ENCODE measurements at places on chromosomes 3 and 15.

GRCh38 chr15:41941644-41942415, 30.5 kb downstream of the EHD4 start:
- no peak for DNase-seq

DNA sequence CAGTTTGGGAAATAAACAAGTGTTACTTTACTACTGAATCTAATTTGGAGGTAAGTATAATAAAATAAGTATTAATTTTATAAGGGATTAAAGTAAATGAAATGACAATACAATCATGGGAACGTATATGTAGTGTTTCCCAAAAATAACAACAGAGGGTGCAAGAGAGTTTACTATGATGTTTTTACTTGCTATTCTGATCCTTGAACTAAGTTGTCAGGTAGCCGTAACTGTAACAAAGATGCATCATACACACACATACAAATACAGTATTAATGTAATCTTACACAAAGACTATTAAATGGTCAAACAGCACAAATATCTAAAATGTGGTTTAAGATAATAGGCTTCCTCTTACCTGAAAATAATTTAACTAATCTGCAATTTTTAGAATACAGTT, 311.4 kb downstream of the TBC1D5 start:
- DNase-seq = no peak

DNA sequence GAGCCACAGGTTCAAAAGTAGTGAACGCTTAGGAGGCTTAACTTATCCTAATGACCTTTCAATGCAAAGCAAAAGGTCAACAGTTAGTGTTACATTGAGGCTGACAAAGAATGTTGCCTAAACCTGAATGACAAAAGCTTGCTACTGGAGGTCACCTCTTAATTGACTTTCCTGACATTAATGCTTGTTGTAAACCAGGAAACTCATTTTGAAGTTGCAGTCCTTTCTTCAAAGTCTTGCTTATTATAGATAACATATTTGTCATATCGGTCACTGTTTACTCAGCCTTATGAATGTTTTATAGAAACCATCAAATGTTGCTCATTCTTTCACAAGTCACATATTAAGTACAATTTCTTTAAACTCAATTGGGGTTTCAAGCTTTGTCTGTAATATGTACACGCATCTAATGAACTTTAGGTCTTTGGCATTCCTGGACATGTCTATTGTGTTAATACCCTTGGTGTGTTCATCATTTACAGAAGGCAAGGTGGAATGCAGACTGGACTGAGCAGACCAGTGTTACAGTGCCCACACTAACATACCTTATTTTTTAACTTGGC, 488.2 kb upstream of the NECTIN3 start:
- no peak for DNase-seq

DNA sequence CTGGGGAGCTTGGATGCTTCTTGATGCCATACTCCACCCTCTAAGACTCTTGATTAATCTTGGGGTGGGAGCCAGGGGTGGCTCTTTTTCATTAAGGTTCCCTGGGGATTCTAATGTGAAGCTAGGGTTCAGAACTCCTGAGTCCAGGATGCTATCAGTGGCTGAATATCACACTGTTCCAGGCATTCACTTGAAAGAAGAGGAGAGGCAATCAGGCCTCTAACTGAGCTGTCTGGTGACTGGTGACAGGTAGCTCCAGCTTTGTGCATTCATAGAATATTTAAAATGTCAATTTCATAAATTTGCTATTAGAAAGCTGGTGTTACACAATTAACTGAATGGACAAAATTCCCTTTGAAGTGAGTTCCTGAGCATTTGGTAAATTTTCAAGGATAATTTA, 139.0 kb downstream of the CHDH start:
- DNase-seq = no peak

GRCh38 chr3:65196663-65197062, 508.9 kb upstream of the ADAMTS9 start:
- DNase-seq = no peak

GRCh38 chr3:114626751-114627150, 332.9 kb downstream of the TIGIT start:
- DNase-seq = no peak

GRCh38 chr3:24359645-24360462, 134.8 kb downstream of the THRB start:
- DNase-seq = no peak

- DNase-seq = no peak
Measured at GRCh38 chr15:69666921-69667811, 214.5 kb downstream of the RPLP1 start.

GRCh38 chr15:74823324-74823723, 3.1 kb upstream of the CPLX3 start:
- no peak for DNase-seq

DNA sequence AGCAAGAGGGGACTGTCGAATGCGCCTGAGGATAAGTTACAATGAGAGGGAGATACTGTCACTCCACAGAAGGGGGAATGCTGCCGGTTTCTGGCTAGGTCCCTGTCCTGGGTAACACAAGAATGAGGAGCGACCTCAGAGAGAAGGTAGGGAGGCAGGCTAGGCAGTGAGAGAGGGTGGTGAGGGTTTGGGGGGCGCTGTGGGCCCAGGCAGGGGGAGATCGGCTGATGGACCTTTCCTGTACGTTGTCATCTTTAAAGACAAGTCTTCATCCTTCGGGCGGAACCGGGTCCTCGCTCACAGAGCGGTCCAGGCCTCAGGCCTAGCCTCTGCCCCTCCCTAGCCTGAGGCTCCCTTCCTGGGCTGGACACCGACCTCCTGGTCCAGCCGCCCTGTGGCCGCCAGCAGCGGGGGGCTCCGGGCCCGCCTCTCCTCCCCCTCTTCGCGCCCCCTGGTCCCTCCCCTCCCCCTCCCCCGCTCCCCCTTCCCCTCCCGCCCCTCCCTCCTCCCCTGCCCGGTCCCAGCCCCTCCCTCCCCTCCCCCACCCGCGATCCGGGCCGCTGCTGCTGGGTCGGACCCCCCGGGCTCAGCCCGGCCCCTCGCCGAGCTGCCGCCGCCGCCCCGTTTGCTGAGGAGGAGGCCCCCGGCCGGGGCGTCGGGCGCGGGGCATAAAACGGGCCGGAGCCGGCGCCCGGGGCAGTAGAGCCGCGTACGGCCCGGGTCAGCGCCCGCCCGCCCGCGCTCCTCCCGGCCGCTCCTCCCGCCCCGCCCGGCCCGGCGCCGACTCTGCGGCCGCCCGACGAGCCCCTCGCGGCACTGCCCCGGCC, at the start of gene CHRD:
CHRD (plus strand) TSS at position 697 of the 827 bp plus-strand sequence. CDS start 265 bp downstream, outside the sequence.
- DNase-seq = no peak

DNA sequence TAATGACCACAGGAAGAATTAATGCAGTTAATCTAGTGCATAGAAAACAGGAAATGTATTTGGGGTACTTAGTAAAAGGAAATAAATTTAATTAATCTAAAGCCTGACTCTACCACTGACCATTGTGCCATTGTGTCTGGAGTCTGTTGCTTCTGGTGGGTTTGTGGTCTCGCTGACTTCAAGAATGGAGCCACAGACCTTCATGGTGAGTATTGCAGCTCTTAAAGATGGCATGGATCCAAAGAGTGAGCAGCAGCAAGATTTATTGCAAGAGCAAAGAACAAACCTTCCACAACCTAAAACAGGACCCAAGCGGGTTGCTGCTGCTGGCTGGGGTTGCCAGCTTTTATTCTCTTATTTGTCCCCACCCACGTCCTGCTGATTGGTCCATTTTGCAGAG, 711.5 kb upstream of the LMCD1 start:
- DNase-seq = no peak

DNA sequence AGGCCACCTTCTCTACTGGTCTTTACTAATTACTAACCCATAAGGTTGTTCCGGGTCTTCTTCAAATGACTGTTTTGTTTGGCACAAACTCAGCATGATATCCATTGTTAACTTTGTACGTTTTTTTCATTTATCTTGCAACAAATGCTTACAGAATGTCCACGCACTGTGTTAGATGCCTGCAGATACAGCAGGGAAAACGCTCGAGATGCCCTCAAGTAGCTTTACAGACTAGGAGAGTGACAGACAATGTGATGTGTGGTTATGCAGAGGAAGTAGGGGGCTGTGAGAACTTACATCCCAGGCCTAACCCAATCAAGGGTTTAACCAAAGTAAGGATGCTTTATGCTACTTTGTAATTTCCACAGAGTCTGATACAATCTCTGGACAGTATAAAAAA, 949 bp upstream of the RFC4 start:
- DNase-seq = no peak

- no peak for DNase-seq
Measured at GRCh38 chr15:101045835-101046691, 126.9 kb downstream of the LRRK1 start.

DNA sequence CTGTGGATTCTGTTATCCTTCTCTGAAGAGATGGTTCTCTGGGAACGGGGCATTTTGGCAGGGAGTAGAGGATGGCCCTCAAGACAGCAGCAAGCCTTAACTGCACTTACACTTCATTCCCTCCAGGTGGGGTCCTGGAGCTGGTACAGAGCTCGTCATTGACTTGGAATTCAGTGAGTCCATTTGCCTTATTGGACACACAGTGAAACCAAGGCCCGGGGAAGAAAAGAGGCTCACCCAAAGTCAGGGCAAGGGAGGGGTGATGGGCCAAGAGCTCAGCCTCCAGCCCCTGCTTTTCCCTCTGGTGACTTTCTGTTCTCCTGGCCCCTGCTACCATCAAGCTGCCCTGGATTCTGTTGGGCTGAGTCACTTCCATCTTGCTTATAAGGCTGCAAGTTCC, 125.6 kb downstream of the ETFA start:
- DNase-seq = no peak

- no peak for DNase-seq
Measured at GRCh38 chr3:53144862-53145712, 14.9 kb upstream of the RFT1 start.

GRCh38 chr3:55269096-55269495, 218.0 kb downstream of the WNT5A start:
- no peak for DNase-seq

DNA sequence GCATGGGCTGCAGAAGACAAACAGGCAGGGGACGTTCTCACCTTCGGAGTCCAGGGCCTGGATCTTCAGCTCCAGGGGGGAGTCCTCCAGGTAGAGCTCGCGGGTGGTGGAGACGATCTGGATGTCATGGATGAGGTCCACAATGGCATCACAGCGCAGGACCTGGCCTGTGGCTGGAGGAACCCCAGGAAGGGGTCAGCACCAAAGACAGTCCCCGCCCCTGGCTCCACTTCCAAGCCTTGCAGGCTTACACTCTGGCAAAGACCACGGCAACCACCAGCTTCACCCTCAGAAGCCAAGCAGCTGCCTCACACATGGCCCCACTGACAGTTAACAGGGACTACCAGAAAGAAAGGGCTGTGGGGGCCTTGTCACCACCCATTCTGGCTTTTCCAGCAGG, 22.8 kb downstream of the NUP210 start:
- no peak for DNase-seq

GRCh38 chr3:63753567-63753966, 65.5 kb upstream of the C3orf49 start:
- DNase-seq = no peak

DNA sequence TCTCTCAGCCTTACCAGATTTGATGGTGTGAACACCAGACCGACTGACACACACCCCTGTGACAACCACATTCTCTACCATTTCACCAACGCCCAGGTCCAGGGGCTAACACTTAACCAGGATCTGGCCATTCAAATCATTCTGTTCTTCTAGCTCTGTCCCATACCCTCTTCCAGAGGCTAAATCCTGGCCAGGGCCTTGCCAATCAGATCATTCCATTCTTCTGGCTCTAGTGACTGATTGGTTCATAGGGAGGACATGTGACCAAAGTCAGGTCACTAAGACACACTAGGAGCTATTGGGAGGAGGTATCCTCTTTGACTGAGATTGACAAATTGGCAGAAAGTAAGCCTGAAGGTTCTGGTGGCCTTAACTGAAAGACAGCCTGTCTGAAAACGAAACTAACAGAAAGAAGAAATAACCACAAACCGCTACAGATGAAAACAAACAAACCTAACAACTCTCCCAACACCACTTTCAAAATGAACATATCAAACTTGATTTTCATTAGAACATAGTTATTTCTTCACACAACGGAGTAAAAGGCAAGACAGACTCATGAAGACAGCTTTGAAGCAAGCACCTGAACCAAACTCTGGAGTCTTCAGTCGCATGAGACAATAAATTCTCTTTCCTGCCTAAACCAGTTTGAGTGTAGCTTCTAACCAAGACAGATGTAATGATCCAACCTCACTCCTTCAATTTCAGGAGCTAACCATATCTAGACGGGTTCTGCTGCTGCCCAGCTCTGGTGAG, 68.5 kb downstream of the TRANK1 start:
- peak; percentile 39 for DNase-seq

GRCh38 chr3:123119388-123119787, 52.6 kb downstream of the PDIA5 start:
- DNase-seq = no peak

GRCh38 chr3:1611824-1612223, 486.8 kb upstream of the CNTN4 start:
- DNase-seq = no peak

DNA sequence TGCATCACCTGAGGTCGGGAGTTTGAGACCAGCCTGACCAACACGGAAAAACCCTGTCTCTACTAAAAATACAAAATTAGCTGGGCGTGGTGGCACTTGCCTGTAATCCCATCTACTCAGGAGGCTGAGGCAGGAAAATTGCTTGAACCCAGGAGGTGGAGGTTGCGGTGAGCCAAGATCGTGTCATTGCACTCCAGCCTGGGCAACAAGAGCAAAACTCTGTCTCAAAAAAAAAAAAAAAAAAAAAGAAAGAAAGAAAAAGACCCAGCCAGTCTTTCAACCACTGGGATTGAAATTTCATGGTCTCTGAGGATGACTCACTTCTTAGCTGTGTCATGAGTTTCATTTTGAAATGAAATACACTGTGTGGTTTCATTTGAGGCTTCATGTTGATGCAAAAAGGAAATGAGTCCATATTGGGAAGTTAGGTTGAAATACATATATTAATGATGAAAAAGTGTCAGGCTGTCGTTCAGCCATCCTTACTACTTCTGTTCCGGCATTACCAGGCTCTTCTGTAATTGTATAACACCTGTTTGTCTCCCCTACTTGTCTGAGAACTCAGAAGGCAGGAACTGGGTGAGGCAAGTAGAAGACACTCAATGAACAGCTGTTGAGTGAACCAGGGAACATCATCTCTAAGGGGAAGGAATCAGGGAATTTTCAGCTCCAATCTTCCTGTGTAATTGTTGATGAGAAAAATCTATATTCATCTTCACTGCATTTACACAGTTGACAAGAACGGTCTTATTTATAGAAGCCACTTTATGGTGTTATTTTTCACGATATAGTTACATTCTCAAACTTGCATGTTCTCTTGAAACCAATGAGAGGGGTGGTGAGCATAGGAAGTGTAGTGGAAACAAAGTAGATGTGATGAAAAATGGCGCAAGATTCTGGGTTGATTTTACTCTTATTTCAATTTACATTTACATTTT, 87.4 kb downstream of the NFKBIZ start:
- DNase-seq = peak; percentile 59
